ENCODE measurements at places on chromosomes 4 and X. TPM values are rescaled to one million over a fixed set of nuclear protein-coding genes. Genes with fewer than 3 reads are reported as not detected.

GRCh38 chr4:27662426-27662825, 801.8 kb downstream of the STIM2 start:
- no peaks in the 10 kb centered on the region for H3K36me3 ChIP-seq
- no peak overlapping the region for H3K4me3 ChIP-seq
- no peak for DNase-seq
- no peaks in the 10 kb centered on the region for H3K4me1 ChIP-seq
- H3K27me3 ChIP-seq, result no peaks in the 10 kb centered on the region

GRCh38 chrX:152896450-152896849, 1.4 kb upstream of the ZNF185 start:
- no peaks in the 10 kb centered on the region for H3K4me1 ChIP-seq
- no peaks in the 10 kb centered on the region for H3K36me3 ChIP-seq
- H3K27me3 ChIP-seq, result peaks cover 58% of the 10 kb centered on the region
- no peak for DNase-seq

- H3K4me3 ChIP-seq, result no peak overlapping the region
- no peaks in the 10 kb centered on the region for H3K4me1 ChIP-seq
- no peaks in the 10 kb centered on the region for H3K27me3 ChIP-seq
- no peaks in the 10 kb centered on the region for H3K36me3 ChIP-seq
- DNase-seq, result no peak
Measured at GRCh38 chr4:27066591-27066990, 205.9 kb downstream of the STIM2 start.

- peaks cover 3% of the 10 kb centered on the region for H3K27me3 ChIP-seq
- no peak overlapping the region for H3K4me3 ChIP-seq
- no peaks in the 10 kb centered on the region for H3K36me3 ChIP-seq
- no peak for DNase-seq
- no peak overlapping the region for H3K27ac ChIP-seq
- H3K4me1 ChIP-seq, result no peaks in the 10 kb centered on the region
Measured at GRCh38 chr4:74464291-74464690, 19.4 kb downstream of the AREG start.

GRCh38 chr4:137660211-137660610, 127.9 kb upstream of the PCDH18 start:
- no peak for DNase-seq
- no peaks in the 10 kb centered on the region for H3K27me3 ChIP-seq
- H3K27ac ChIP-seq, result no peak overlapping the region
- H3K36me3 ChIP-seq, result no peaks in the 10 kb centered on the region
- no peaks in the 10 kb centered on the region for H3K4me1 ChIP-seq
- no peak overlapping the region for H3K4me3 ChIP-seq

Gene OPN1LW
- not detected for polyA plus RNA-seq

Gene PPP4R3C
- not detected for polyA plus RNA-seq

DNA sequence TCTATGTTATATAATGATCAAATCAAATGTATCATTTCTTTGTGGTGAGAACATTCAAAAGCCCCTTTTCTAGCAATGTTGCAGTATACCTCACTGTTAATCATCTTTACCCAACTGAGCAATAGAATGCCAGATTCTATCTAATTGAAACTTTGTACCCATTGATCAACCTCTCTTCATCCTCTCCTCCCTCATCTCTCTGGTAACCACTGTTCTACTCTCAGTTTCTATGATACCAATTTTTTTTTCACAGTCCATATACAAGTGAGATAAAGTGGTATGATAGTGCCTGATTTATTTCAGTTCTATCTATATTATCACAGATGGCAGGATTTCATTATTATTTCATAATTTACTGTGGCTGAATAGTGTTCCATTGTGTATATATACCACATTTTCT, 209.8 kb downstream of the SPCS3 start:
- H3K36me3 ChIP-seq, result no peaks in the 10 kb centered on the region
- no peaks in the 10 kb centered on the region for H3K27me3 ChIP-seq

Gene HSFX4
- 0.08 TPM for polyA plus RNA-seq
